Fibroblast of villous mesenchyme (primary cell): ENCODE measurements at places on chromosomes 1 and 21. TPM values are rescaled to one million over a fixed set of nuclear protein-coding genes. Genes with fewer than 3 reads are reported as not detected.

The GSTM3 gene
- total RNA-seq = 84.7 and 104 TPM in 2 replicates

The FLVCR1 gene
- total RNA-seq = 9.0 and 15.1 TPM in 2 replicates

The PLEKHN1 gene
- 1.7 and 1.9 TPM in 2 replicates for total RNA-seq

The NR1I3 gene
- not detected in 2 replicates for total RNA-seq

The CD5L gene
- not detected in 2 replicates for total RNA-seq

The SAMSN1 gene
- 0.86 TPM in 1 of 2 replicates, not detected in the other for total RNA-seq

The BSND gene
- not detected in 2 replicates for total RNA-seq

The VAV3 gene
- total RNA-seq = 0.32 and 0.43 TPM in 2 replicates

The MPZ gene
- total RNA-seq = 2.6 and 2.9 TPM in 2 replicates
